RCC 7860 (cell line): ENCODE measurements at places on chromosomes 4 and X.
A peak's percentile ranks its signal among the peaks of the same experiment; 100 is the strongest.

DNA sequence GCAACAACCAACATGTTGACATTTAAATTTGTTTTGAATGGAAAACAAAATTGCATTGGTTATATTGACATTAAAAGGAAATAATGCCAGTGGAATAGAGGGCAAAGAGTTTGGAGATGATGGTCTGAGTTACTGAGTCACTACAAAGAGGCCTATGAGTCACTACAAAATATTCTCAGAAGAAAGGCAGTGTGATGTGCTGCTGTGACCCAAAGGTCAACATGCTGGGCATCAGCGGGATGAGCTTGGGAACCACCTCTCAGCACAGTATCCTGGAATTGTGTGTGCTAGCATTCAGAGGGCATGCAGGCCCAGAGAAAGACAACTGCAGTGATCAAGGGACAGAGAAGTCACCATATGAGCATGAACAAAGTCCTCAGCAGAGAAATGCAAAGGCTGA is 2.8 kb downstream of the CMC4 start:
- peak; percentile 67 for DNase-seq

GRCh38 chr4:186294160-186294559 is 28.2 kb downstream of the F11 start:
- no peak for DNase-seq

DNA sequence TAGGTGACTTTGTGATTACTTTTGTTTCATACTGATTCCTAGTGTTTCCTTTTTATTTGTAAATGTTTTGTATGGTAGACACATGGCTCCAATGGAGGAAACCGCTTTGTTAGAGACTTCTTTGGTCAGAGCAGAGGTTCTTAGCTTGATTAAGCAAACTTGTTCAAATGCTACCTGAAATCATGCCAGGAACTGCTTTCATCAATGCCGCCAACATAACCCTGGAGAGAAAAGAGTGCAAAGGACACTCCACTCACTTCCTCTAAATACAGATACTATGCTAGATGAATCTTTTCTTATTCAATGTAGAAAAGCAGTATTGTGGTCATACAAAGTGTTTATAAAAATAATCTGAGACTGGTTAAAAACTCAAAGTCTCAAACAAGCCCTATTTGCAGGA is 25.7 kb upstream of the COX7B2 start:
- no peak for DNase-seq

GRCh38 chr4:185916231-185916630 is 104.2 kb upstream of the SORBS2 start:
- DNase-seq: no peak

- DNase-seq: no peak
These were observed 1722.9 kb upstream of the PCDH10 start for GRCh38 chr4:131426023-131426758.

DNA sequence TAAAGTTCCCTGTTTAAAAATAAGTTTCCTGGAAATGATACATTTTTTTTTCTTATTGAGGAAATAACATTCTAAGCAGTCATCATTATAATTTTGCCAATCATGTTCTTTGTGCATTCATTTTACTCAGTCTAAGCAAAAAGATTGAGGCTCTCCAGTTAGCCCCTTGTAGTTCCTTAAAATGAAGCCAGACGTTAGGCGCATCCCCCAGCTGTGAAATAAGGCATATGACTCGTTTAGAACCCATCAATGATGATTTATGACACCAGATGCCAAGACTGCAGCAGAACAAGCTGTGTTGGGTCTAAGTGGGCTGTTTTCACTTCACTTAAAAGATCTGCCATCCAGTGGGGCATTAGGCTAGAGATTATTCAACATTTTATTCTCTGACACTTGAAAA is 17.0 kb downstream of the PDGFC start:
- no peak for DNase-seq

DNA sequence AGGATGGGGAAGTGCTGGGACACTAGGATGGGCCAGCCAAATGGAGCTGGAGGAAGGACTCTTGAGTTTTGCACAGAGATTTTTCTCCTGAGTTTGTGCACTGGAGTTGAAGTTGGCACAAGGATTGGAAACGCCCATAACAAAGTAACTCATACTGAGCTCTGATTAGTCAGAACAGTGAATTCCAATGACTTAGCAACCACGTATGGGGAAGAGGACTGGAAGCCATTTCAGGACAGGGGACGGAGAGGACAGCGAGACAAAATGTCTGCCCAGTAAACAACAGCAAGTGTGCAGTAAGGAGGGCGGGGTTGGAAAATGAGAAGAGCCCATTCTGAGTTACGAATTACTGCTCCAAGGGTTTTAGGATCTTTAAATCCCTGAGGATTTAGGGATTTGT is 5.9 kb downstream of the RIPPLY1 start:
- peak; percentile 21 for DNase-seq

- no peak for DNase-seq
These were observed 268.1 kb downstream of the FBXW7 start for GRCh38 chr4:152267811-152268210.

DNA sequence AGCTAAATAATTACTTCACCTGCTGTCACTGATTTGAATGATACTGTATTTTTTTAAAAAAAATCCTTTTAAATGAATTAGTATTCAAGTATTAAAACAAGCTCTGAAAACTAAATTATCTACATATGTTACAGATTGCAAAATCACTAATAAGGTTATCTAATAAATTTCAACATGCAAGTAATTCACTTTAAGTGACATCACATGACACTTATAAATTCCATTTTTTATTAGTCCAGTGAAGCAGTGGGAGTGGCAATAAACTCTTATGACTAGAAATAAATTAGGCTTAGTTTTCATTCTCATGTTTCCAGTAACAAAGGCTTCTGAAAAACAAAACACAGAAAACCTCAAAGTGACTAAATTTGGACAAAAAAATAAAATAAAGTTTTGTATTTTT is 36.3 kb downstream of the SMIM31 start:
- DNase-seq: no peak

- no peak for DNase-seq
These were observed 608 bp downstream of the TAF1 start for GRCh38 chrX:71366674-71367256.

GRCh38 chr4:21649391-21650090 is 299.0 kb downstream of the KCNIP4 start:
- DNase-seq: no peak

- DNase-seq: no peak
These were observed 11.8 kb upstream of the MAN2B2 start for GRCh38 chr4:6562931-6563901.
